Activated effector memory CD4-positive, alpha-beta T cell treated with anti-CD3 and anti-CD28 coated beads, Interleukin-2, amount 50 U/mL, for 16 hours (primary cell): ENCODE measurements at places on chromosomes 1 and 21.
A peak's percentile ranks its signal among the peaks of the same experiment; 100 is the strongest.

DNA sequence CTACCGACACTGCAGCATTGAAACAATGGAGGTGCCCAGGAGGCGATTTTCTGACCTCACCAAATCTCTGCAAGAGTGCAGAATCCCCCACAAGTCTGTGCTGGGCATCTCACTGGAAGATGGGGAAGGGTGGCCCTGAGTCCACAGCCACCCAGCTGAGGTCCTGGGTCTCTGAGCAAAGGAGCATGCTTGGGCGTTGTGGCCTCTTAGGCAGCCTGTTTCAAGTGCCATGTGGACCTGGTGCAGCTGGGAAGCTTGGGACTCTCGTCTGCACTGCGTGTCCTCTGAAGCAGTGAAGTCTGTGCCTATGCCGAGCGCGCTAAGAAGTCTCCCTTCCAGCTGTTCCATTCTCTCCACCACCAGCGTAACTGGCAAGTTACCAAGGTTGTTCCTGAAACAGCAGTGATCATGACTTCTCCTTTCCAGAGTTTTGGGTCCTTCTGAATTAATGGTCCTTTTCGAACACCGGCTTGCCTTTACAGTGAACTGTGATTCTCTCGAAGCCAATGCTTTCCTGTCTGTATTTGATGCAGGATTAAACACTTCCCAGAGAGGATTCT, 5.0 kb upstream of the PLA2G2C start:
- DNase-seq, result no peak

DNA sequence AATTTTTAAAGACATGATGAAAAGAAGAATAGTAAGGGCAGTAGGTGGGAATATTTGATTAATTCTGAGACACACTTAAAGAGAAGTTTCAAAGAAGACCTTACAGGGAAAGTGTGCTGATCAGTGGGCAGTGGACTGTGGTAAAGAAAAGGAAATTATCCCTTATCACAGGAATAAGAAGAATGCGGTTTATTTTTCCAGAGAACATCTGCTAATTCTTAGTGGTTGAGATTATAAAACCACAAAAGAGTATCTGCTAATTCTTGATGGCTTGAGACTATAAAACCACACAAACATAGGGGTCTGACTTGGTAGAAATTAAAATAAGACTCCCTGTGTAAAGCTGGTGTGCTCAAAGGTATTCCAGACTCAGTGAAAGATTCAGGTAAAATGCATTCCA, 60.0 kb upstream of the KCTD3 start:
- no peak for DNase-seq

GRCh38 chr1:243549108-243549507, 293.3 kb downstream of the SDCCAG8 start:
- no peak for DNase-seq

DNA sequence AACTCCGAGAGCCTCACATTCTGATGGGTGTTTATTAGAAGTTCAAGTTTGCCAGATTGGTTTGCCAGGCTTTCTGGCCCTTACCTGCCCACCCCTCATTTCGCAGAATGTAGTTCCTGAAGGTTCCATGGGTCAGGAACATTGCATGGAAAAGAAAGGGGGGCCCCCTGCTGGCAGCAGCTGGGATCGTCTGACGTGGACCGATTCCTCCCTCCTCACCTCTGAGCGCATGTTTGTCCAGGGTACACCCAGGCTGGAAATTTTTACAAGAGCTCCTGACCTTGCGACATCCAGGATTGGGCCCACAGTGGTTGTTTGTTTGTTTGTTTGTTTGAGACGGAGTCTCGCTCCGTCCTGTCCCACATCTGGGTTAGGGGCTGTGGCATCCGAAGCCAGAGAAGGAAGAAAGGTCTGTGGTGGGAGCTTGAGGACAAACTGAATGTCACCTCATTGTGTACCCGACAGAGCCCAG, 126.0 kb upstream of the TMEM51 start:
- DNase-seq, result peak; percentile 67

DNA sequence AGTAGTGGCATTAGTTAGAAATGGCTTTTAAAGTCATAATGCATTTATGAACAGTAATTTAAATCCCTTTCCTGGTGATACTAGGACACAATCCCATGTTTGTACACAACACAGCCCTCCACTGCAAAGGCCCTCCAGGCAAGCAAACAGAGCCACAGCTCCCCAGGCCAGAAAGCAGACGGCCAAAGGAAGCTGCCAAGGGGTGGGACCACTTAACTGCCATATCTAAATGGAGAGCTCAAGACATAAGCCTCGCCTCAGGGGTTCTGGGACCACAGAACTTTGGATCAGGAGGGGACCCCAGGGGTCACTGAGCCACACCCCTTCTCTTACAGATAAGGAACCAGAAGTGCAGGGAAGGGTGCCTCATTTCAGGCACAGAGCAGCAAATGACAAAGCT, 189.7 kb downstream of the KCNH1 start:
- no peak for DNase-seq

GRCh38 chr1:246728311-246728710, 4.1 kb downstream of the SCCPDH start:
- no peak for DNase-seq

DNA sequence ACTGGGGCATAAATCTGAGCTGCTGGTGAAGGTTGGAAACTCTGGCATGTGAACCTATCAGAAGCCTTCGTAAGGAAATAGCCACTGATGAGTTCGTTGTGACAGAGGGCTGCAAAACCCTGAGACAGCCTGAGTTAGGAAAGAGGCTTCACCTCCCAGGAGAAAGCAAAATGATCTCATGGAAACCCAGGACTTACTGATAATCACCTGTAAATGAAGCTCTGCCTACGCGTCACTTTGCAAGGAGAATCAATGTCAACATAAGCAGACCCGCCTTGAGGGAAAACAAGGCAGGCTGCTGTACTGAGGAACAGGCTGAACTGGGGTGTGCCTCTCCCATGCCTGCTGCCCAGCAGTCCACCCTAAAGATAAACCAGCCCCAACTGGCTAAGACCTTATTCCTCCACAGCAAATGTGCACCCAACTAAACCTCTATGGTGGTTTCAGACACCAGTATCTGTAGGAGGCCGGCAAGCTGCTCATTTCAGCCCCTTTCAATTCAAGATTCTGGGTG, 46.8 kb upstream of the SLC44A3 start:
- DNase-seq, result no peak

- DNase-seq, result no peak
Observed at GRCh38 chr1:154716614-154717527, 108.9 kb upstream of the ADAR start.

DNA sequence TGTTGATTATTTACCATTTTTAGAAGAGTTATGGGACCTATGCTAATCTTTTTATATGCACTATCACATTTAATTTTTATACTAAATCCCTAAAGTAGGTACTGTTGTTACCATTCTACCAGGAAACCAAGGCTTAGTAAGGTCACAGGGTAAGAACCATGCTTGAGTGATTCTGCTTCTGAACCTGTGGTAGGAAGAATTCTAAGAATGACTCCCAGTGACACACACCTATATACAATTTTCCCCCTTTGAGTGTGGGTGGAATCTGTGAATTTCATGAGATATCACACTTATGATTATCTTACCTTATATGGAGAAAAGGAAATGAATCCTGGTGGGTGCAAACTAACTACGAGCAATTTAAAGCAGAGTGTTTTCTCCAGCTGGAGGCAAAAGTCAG, 391.0 kb downstream of the USH2A start:
- DNase-seq, result no peak

- no peak for DNase-seq
Observed at GRCh38 chr1:213779228-213779627, 208.5 kb upstream of the PROX1 start.

GRCh38 chr21:32816261-32816660, 44.7 kb upstream of the PAXBP1 start:
- DNase-seq, result no peak

GRCh38 chr1:185358957-185359356, 41.9 kb upstream of the IVNS1ABP start:
- no peak for DNase-seq

- DNase-seq, result no peak
Observed at GRCh38 chr1:173590557-173590956, 12.3 kb downstream of the SLC9C2 start.

DNA sequence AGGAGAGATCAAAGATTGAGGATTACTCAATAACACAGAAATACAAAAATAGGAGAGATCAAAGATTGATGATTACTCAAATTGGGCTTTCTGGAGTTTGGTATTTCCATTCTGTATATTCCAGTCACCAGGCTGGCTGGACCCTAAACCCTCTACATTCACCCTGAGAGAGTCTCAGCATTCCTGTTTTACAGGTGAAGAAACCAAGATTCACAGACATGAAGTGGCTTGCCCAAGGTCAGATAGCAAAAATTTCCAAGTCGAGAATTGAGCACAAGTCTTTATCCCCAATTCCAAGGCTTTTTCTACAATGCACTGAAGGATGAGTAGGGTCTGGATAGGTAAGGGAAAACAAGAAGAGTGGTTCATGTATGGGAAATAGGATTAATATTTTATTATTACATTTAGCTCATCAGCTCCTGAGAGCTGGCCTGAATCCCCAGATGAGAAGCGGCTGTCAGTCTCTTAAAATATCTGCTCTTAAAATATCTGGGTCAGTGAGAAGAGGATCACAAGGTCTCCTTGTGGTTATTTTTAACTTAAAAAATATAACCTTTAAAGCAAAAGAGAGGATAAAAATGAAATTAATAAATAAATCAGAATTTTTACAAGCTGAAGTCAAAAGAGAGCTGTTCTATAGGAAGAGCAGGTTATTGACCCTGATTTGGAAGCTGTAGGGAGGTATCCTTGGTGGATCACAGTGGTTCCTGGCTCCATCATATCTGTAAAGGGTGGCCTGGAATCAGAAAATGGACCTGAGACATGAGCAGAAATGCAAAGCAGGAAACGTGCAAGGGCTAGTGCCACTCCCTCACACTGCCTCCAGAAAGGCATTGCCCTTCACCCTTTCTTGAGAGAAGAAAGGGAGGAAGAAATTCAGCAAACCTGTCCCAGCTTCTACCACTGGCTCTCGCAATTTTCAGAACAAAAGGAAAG, 29.1 kb upstream of the SEC16B start:
- no peak for DNase-seq
